ENCODE measurements at places on chromosomes 4 and X.

DNA sequence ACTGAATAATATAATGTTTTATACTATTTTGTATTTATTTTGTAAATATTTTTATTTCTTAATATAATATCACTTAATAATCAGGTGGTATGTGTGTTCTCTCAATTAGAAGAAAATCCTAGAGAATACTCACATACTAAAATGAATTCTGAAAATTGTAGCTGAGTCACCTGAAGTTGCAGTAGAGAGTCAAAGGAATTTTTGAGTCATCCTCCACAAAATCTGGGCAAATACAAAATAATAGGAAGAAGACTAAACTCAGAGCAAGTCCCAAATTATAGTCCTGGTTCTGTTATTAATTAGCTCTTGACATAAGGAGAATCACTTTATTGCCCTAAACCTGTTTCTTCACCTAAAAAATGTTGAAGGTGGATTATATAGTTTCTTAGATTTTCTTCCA lies 57.8 kb downstream of the SPATA4 start:
- no peak for DNase-seq

- DNase-seq, result no peak
Observed at GRCh38 chr4:4766564-4766963, 92.9 kb upstream of the MSX1 start.

- no peak for DNase-seq
Observed at GRCh38 chr4:174358410-174358809, 74.7 kb downstream of the CEP44 start.

GRCh38 chr4:168634276-168634802 lies 137.5 kb downstream of the PALLD start:
- DNase-seq, result no peak

DNA sequence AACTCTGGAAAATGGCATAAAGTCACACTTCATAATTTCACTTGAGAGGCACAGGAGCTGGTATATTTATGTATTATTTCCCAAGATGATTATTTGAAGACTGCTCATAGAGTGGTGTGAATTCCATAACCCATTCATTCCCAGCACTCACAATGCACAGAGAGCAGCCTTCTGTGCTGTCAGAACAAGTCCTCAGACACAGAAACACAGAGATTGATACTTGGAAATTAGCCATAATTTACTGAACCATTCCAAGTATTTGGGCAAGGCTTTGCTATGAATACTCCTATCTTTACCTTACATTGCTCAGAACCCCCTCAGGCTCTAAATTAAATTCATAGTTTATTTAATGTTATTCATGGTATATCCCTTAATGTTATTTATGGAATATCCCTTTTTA lies 53.6 kb downstream of the PABPC4L start:
- no peak for DNase-seq

Data from activated CD8-positive, alpha-beta memory T cell treated with anti-CD3 and anti-CD28 coated beads, Interleukin-2, amount 50 U/mL, for 48 hours (primary cell).